Naive thymus-derived CD4-positive, alpha-beta T cell (primary cell): ENCODE measurements at places on chromosomes 3 and 15. TPM values are rescaled to one million over a fixed set of nuclear protein-coding genes. Genes with fewer than 3 reads are reported as not detected.

- no peak for DNase-seq
- no peaks in the 10 kb centered on the region for H3K4me1 ChIP-seq
- H3K27ac ChIP-seq = no peak overlapping the region
- no peak overlapping the region for H3K4me3 ChIP-seq
- H3K27me3 ChIP-seq = no peaks in the 10 kb centered on the region
- H3K36me3 ChIP-seq = no peaks in the 10 kb centered on the region
Observed at GRCh38 chr3:18630295-18630694, 205.2 kb upstream of the SATB1 start.

GRCh38 chr15:93359425-93360131, 270.6 kb upstream of the RGMA start:
- no peak for DNase-seq
- H3K4me3 ChIP-seq = no peak overlapping the region
- no peaks in the 10 kb centered on the region for H3K27me3 ChIP-seq

Gene CCDC39
- not detected for polyA plus RNA-seq

DNA sequence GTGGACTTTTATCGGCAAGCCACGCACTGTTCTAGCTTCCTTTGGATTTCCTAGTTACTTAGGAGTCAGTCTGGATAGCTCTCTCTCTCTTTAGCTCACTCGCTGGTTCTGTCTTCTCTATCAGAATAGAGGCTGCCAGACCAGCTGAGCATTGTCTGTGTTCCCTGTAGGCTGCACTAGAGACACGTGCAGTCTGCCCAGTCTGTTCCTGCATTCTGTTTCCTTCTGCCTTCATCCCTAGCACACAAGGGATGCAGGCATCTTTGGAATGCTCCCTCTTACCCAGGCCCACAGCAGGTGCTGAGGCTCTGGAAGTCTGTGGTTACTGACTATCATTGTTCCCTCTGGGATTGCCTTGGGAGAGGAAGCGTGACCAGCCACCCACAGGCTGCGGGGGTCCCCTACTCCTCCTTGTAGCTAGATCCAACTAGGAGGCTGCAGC, 322.8 kb downstream of the ZNF621 start:
- no peak for DNase-seq
- no peak overlapping the region for H3K4me3 ChIP-seq
- H3K27me3 ChIP-seq = no peaks in the 10 kb centered on the region

DNA sequence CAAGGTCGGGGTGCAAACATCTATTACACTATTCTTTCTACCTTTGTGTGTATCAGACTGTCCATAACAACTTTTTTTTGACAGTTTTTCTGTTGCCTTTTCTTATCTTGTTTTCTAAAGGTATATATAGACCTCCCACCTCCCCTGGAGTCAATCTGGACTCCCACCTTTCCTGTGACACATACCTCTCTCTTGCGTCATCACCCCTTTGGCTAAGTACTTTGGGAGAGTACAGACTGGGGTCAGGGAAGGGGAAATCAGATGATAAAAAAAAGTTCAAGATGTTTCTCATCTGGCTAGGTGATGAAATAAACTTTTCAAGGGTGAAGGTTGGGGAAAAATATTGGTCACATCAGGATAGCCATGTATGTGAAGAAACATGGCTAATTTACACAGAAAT, 17.2 kb downstream of the TSPAN3 start:
- no peak overlapping the region for H3K4me3 ChIP-seq
- DNase-seq = no peak
- H3K27ac ChIP-seq = no peak overlapping the region
- no peaks in the 10 kb centered on the region for H3K36me3 ChIP-seq

DNA sequence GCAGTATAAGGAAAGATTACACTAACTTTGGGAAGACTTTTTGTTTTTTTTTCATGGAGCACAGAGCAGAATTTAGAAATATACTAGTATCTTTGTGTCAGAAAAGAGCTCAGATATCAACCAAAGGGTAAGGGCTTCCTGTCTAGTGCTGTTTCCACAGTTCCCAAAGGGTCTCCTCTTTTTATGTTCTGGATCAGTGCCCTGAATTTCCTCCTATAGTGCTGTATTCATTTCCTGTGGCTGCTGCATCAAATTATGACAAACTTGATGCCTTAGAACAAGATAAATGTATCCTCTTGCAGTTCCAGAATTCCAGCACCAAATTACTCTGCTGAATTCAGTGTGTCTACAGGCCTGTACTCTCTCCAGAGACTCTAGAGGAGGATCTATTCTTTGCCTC, 219.8 kb upstream of the THRB start:
- no peaks in the 10 kb centered on the region for H3K4me1 ChIP-seq
- no peak overlapping the region for H3K27ac ChIP-seq

DNA sequence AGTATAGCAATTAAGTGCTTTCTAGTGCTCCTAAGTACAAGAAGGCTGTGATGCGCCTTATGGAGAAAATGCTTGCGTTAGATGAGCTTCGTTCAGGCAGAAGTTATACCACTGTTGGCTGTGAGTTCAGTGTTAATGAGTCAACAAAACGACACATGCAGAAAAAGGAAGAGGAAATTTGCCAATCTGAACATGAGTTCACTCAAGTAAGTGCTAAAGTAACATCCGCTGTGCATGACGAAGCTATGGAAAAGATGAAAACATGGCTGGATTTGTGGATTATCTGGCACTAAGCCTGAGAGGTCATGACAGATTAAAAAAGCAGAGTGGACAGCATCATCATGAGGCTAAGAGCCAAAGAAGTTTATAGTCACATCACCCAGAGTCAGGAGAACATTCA, 36.9 kb downstream of the SH3BP5 start:
- no peak overlapping the region for H3K4me3 ChIP-seq
- H3K4me1 ChIP-seq = peaks cover 58% of the 10 kb centered on the region
- no peaks in the 10 kb centered on the region for H3K27me3 ChIP-seq
- no peaks in the 10 kb centered on the region for H3K36me3 ChIP-seq
- no peak for DNase-seq

- no peaks in the 10 kb centered on the region for H3K36me3 ChIP-seq
- DNase-seq = no peak
- no peaks in the 10 kb centered on the region for H3K27me3 ChIP-seq
- H3K4me3 ChIP-seq = no peak overlapping the region
- no peaks in the 10 kb centered on the region for H3K4me1 ChIP-seq
- H3K27ac ChIP-seq = no peak overlapping the region
Observed at GRCh38 chr15:67943475-67943874, 103.6 kb upstream of the RNU6-1 start.

Gene TIGIT
- 0.63 TPM for polyA plus RNA-seq

- no peak overlapping the region for H3K27ac ChIP-seq
- no peak overlapping the region for H3K4me3 ChIP-seq
- H3K4me1 ChIP-seq = no peaks in the 10 kb centered on the region
- no peaks in the 10 kb centered on the region for H3K36me3 ChIP-seq
- H3K27me3 ChIP-seq = no peaks in the 10 kb centered on the region
- no peak for DNase-seq
Observed at GRCh38 chr15:73021139-73021621, 31.1 kb upstream of the NEO1 start.

DNA sequence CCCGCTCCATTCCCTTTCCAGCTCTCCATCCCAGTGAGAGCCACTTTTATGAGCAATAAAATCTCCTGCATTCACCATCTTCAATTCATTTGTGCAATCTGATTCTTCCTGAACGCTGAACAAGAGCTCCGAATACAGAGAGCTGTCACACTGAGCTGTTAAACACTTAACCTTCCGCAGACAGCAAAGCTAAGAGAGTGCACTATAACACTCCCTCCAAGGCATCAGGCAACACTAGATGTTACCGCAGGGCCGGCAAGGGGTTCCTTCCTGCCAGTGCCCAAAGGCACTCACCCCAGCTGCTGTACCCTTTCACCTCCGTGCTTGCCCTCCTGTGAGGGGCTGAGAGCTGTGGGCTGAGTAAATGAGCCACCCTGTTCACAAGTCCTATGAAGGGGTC, 85.6 kb downstream of the BCHE start:
- no peaks in the 10 kb centered on the region for H3K36me3 ChIP-seq
- no peak for DNase-seq
- no peak overlapping the region for H3K27ac ChIP-seq
- no peaks in the 10 kb centered on the region for H3K4me1 ChIP-seq
- no peaks in the 10 kb centered on the region for H3K27me3 ChIP-seq

- H3K4me1 ChIP-seq = peaks cover 29% of the 10 kb centered on the region
- peak; percentile 79 for DNase-seq
- H3K27me3 ChIP-seq = no peaks in the 10 kb centered on the region
- peak overlapping the region; percentile 89 for H3K4me3 ChIP-seq
Observed at GRCh38 chr15:75452364-75452864, 924 bp upstream of the SIN3A start.

DNA sequence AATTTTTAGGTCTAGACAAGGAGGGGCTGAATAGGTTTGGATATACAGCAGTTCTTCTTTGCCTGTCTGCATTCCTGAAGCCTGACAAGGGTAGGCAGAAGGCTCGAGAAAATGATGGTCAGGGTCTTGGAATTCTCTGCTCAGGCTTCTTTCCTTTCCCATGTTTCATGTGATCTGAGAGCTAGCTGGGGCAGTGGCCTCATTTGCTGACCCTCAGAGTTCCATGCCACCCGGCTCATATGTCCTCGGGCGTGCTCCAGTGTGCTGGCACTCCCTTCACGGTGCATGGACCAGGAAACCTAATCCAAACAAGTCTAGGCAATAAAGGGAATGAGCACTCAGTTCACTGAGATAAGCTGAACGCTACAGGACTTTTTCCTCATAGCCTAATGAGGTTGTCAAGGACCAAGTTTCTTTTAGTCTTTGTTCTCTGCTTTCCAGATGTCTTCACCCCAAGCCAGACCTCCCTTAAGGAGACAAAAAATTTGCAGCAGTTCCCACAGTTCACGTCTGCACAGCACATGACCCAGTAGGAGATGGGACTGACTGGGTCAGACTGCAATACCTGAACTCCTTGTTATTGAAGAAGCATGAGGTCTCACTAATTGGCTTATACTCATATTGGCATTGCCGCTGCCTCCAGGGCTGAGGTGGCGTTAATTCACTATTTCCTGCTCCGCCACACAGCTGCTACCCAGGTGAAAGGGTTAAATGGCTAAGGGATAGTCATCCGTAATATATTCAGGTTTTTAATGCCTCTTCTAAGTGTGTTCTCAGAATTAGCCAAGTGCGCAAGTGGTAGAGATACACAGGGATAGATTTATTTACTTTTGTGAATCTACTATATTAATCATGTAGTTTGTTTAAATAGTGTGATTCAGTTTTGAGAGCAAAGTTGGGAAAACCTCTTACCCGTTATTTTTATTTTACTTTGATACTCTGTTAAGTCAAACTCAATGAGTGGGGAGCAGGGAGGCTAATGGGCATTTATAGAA, 15.3 kb upstream of the RTP4 start:
- H3K4me3 ChIP-seq = no peak overlapping the region
- no peak for DNase-seq
- no peaks in the 10 kb centered on the region for H3K4me1 ChIP-seq
- H3K27ac ChIP-seq = no peak overlapping the region
- no peaks in the 10 kb centered on the region for H3K27me3 ChIP-seq
- no peaks in the 10 kb centered on the region for H3K36me3 ChIP-seq
